Esophagus squamous epithelium (tissue), 5 donors: ENCODE measurements at places on chromosomes 7 and 10. TPM values are rescaled to one million over a fixed set of nuclear protein-coding genes. Genes with fewer than 3 reads are reported as not detected.

The RBP4 gene
- total RNA-seq: not detected

The OR2A42 gene
- not detected for total RNA-seq

The HECTD2 gene
- total RNA-seq: 5.0 TPM

GRCh38 chr10:132833421-132834111 lies 47.6 kb upstream of the NKX6-2 start:
- H3K27me3 ChIP-seq: no peaks in the 10 kb centered on the region
- no peak overlapping the region for H3K4me3 ChIP-seq
- no peaks in the 10 kb centered on the region for H3K36me3 ChIP-seq

DNA sequence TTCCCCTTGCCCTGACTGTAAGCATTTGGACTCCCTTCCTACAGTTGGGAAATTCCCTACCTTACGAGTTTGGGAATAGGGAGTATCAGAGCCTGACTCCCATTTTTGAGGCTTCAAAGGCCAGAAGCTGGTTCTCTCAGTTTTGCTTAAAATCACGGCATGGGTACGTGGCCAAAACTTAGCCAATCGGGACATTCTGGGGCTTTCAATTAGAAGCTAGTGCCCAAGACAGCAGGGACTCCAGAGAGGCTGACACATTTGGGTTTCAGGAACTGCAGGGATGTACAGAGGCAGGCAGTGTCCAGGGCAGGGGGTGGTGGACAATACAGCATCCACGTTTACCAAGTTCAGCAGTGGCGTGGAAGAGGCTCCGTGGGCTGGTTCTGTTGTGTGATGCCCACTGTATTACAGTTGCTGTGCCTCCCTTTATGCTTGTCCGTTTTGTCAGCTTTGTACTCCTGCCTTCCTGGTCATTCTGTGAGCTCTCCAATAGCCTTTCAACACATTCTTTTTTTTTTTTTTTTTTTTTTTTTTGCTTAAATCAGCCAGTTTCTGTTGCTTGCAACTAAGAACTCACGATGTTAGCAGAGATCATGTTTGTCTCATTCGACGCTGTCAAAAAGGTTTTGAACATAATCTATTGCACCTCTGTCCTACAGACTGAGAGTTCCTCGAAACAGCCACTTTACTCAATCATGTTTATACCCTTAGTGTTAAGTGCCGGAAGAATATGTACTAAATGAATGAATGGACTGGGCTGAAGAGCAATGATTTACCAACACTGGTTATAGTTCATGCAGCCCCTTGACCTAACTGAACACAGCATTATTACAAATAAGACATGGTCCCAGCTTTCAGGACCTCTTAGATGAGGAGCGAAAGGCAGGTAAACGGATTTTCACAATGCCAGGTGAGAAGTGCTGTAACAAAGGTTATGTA lies 1.1 kb downstream of the GGCT start:
- no peak overlapping the region for H3K27ac ChIP-seq
- no peaks in the 10 kb centered on the region for H3K36me3 ChIP-seq
- no peaks in the 10 kb centered on the region for H3K27me3 ChIP-seq
- H3K4me1 ChIP-seq: peaks cover 22% of the 10 kb centered on the region
- peak overlapping the region; percentile 84 for H3K4me3 ChIP-seq
- no peak for DNase-seq

DNA sequence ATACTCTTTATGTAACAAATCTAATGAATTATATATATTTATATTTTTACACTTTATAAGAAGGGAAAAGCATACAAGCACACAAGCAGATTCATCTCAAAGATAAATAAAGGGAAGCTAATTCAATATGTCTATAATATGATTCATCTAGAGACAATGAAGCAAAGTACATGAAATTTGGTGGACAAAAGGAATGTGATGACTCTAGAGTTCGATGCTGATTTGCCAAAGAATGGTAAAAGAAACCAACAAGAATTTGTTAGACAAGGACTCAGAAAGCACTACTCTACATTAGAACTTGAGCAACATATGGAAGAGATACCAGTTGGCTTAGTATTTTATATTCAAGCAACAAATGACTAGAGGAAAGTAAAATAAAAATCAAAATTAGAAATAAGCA lies 536.5 kb upstream of the TEX47 start:
- H3K4me1 ChIP-seq: no peaks in the 10 kb centered on the region
- no peak overlapping the region for H3K27ac ChIP-seq
- DNase-seq: no peak
- H3K4me3 ChIP-seq: no peak overlapping the region
- H3K36me3 ChIP-seq: no peaks in the 10 kb centered on the region

GRCh38 chr7:22663357-22663718 lies 63.7 kb upstream of the IL6 start:
- H3K36me3 ChIP-seq: no peaks in the 10 kb centered on the region
- H3K27ac ChIP-seq: no peak overlapping the region
- no peaks in the 10 kb centered on the region for H3K27me3 ChIP-seq
- H3K4me3 ChIP-seq: no peak overlapping the region

DNA sequence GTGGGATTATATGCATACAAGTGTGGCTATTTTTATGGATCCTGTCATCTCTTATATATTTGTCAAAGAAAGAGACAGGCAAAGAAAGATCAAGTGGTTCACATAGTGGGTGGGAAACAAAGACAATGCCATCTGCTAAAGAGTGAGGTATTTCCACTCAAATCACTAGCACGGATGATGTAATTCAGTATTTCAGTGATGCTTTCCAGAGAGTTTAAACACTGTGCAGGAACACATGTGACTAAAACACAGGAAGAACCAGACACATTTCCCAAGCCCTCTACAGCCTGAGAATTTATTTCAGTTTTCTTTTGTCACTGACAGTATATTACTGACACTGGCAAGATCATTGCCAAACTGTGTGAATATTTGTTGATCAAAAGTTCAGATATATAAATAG lies 885.7 kb upstream of the CELF2 start:
- no peaks in the 10 kb centered on the region for H3K36me3 ChIP-seq
- no peaks in the 10 kb centered on the region for H3K27me3 ChIP-seq
- DNase-seq: no peak

DNA sequence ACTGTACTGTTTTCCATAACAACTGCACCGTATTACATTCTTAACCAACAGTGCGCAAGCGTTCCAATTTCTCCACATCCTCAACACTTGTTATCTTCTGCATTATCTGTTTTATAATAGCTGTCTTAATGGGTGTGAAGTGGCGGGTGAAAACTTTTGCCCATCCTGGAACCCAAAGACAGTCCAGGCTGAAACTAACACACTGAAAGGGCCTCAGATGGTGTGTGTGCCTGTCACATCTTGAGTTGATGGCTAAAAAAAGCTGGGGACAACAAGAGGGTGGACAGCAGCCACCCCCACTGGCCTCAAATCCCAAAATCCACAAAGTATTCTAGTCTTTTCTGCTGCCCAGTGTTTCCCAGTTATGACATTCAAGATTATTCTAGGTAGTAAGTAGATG lies 19.4 kb downstream of the OPALIN start:
- H3K4me3 ChIP-seq: no peak overlapping the region
- no peak for DNase-seq
- no peaks in the 10 kb centered on the region for H3K4me1 ChIP-seq
- no peaks in the 10 kb centered on the region for H3K27me3 ChIP-seq
- H3K27ac ChIP-seq: no peak overlapping the region

- no peak overlapping the region for H3K4me3 ChIP-seq
- no peaks in the 10 kb centered on the region for H3K27me3 ChIP-seq
- no peaks in the 10 kb centered on the region for H3K36me3 ChIP-seq
- no peak overlapping the region for H3K27ac ChIP-seq
- H3K4me1 ChIP-seq: no peaks in the 10 kb centered on the region
Measured at GRCh38 chr7:95026421-95027072, 119.2 kb downstream of the PPP1R9A start.

- no peaks in the 10 kb centered on the region for H3K27me3 ChIP-seq
- DNase-seq: no peak
- H3K4me1 ChIP-seq: no peaks in the 10 kb centered on the region
Measured at GRCh38 chr7:80908360-80908797, 10.5 kb downstream of the SEMA3C start.

DNA sequence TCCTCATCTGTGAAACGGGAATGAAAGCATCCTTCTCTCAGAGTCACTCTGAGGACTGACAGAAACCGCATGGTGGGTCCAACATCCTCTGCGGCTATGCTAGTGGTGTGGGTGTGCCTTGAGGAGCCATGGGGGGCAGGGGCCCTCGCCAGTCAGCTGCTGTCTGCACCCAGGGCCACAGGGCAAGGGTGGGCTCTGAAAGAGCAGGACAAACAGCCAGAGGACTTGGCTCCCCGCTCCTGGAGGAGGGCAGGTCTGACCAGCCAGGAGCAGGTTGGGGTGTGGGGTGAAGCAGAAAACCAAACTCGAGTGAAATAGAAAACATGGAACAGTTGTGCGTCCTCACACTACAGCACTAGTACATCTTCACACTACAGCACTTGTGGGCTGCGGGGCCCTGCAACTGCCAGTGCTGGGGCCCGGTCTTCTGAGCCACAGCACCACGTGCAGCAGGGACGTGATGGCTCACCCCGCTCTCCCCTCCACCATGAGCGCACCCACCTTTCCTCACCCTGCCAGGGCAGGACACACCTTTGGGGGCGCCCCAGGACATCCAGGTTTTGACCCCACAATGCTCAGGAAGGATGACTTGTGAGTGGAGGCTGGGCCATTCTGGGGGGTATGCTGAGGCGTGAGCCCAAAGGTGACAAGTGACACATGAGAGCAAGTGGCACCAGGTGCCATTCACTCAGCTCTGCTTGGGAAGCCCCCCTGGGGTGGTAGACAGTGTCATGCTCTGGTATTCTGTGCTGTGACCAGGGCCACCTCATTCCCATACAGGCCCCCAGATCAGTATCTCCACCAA lies 96.1 kb upstream of the RET start:
- no peaks in the 10 kb centered on the region for H3K36me3 ChIP-seq
- H3K27ac ChIP-seq: no peak overlapping the region
- no peaks in the 10 kb centered on the region for H3K27me3 ChIP-seq
- no peak for DNase-seq
- no peak overlapping the region for H3K4me3 ChIP-seq

DNA sequence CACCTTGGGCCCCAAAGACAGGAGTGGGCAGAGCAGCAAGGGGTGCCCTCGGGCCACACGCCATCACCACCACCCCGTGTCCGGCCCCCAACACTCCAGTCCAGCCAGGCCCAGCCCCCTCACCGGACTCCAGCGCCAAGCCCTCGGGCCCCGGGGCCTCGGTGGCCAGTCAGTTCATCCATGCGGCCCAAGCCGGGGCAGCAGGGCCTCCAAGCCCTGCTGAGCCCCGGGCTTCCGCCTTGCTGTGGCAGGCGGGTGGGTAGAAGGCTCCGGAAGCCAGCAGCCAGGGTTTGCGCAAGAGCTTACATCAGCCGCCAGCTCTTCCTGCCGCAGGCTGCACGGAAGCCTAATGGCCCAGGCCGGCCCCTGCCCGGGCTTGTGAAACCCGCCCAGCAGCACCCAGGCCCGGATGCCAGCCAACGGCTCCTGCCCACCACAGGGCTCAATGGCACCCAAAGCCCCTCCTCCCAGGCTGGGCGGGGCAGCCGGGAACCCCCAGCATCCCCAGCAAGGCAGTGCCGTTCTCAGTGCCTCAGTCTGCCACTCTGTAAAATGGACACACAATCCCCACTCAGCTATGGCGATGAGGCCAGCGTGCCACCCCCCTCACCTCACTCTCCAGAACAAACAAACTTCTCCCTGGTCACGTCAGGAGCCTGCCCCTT lies 26.5 kb downstream of the TNRC18 start:
- H3K4me3 ChIP-seq: peak overlapping the region; percentile 32
- H3K27ac ChIP-seq: peak overlapping the region; percentile 94
- DNase-seq: peak; percentile 59
- no peaks in the 10 kb centered on the region for H3K27me3 ChIP-seq

GRCh38 chr7:1961701-1962276 lies 271.0 kb downstream of the MAD1L1 start:
- no peak for DNase-seq
- no peaks in the 10 kb centered on the region for H3K4me1 ChIP-seq
- no peaks in the 10 kb centered on the region for H3K36me3 ChIP-seq

DNA sequence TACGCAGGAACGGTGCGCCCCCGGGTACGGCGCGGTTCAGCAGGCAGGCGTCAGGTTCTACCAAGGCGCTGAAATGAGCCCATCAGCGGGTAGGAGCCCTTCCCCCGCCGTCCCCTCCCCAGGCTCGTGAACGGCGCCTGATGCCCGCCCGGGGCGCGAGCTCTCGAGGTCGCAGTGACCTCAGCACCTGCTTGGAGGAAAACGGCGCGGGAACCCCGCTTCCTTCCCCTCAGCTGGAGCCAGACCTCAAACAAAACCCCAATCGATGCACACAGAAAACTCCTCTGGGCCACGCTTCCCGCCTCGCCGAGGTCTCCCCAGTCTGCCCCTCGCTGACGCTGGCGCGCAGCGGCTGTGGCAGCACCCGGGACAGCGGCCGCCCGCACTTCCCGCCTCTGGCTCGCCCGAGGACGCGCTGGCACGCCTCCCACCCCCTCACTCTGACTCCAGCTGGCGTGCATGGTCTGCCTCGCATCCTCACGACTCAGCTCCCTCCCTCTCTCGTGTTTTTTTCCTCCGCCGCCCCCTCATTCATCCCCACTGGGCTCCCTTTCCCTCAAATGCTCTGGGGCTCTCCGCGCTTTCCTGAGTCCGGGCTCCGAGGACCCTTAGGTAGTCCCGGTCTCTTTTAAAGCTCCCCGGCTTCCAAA lies 514 bp upstream of the GAD2 start:
- H3K27ac ChIP-seq: no peak overlapping the region
- peak overlapping the region; percentile 4 for H3K4me3 ChIP-seq

GRCh38 chr7:120180221-120180620 lies 92.8 kb upstream of the KCND2 start:
- DNase-seq: no peak
- H3K4me3 ChIP-seq: no peak overlapping the region
- no peaks in the 10 kb centered on the region for H3K4me1 ChIP-seq
- H3K27me3 ChIP-seq: no peaks in the 10 kb centered on the region

DNA sequence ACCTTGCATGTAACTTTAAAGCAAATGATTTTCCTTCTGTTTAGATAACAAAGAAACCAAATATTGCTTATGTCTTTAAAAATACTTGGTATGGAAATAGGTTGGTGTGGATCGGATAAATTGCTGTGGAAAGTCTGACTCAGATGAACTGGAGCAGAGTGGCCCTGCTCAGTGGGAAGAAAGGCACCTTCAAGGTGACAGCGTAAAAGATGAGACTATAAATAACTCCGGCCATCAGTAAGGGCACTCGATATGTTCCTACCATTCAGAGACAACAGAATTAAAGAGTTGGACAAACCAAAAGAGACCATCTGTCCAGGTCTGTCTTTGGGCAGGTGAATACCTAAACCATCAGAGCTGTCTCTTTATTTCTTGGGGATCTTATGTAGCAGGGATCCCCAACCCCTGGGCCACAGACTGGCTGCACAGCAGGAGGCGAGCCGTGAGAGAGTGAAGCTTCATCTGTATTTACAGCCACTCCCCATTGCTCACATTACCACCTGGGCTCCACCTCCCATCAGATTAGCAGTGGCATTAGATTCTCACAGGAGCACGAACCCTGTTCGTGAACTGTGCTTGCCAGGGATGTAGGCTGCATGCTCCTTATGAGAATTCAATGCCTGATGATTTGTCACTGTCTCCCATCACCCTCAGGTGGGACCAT lies 357.1 kb downstream of the PRPF18 start:
- no peaks in the 10 kb centered on the region for H3K36me3 ChIP-seq
- H3K4me3 ChIP-seq: no peak overlapping the region
- no peaks in the 10 kb centered on the region for H3K27me3 ChIP-seq
- H3K4me1 ChIP-seq: peaks cover 26% of the 10 kb centered on the region
- DNase-seq: no peak
